Mammary epithelial cell (primary cell): ENCODE measurements at places on chromosomes 6 and 20. TPM values are rescaled to one million over a fixed set of nuclear protein-coding genes. Genes with fewer than 3 reads are reported as not detected.

The HLA-DRB1 gene
- total RNA-seq, result 0.24 TPM in 1 of 2 replicates, not detected in the other

The AIF1 gene
- not detected in 2 replicates for total RNA-seq

The EPHA7 gene
- not detected for total RNA-seq

The DUSP15 gene
- 0.32 TPM in 1 of 2 replicates, not detected in the other for total RNA-seq

The MEI4 gene
- total RNA-seq, result not detected

The SLC22A16 gene
- total RNA-seq, result under 0.01 TPM

The MMP24 gene
- 6.8 TPM for total RNA-seq

The CHD6 gene
- 28.2 TPM for total RNA-seq

GRCh38 chr20:18645196-18645745 lies 57.4 kb downstream of the DTD1 start:
- no peak for DNase-seq

- peak; percentile 17 for DNase-seq
Measured at GRCh38 chr6:16089232-16090062, 39.4 kb upstream of the MYLIP start.

GRCh38 chr6:47358440-47359225 lies 48.9 kb upstream of the TNFRSF21 start:
- DNase-seq, result no peak

GRCh38 chr6:148445116-148445515 lies 102.5 kb downstream of the SASH1 start:
- no peak for DNase-seq

DNA sequence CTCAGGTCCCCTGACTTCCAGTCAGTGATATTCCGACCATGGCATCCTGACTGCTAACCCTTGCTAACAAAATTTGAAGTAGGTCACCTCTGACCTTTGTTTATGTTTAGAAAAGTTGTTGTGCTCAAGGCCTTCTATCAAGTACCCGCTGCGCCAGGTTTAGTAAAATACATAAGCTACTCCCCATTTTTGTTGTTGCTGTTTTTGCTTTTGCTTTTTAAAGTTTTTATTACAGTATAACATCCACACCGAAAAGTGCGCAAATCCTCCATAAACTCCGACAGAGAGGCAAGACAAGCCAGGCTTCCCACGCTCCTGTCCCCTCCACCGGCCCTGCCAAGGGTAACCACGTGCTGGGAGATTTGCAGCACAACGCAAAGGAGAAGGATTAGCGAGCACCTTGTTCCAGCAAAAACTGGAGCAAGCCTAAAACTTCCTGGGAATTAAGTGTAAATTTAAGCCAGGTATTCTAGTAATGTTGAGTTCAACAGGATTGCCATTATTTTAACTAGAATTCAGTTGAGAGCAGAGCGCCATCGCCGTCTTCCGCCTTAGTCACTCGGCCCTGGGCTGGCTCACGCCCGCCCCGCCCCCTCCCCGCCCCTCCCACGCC lies 17.8 kb upstream of the HMGN4 start:
- no peak for DNase-seq

DNA sequence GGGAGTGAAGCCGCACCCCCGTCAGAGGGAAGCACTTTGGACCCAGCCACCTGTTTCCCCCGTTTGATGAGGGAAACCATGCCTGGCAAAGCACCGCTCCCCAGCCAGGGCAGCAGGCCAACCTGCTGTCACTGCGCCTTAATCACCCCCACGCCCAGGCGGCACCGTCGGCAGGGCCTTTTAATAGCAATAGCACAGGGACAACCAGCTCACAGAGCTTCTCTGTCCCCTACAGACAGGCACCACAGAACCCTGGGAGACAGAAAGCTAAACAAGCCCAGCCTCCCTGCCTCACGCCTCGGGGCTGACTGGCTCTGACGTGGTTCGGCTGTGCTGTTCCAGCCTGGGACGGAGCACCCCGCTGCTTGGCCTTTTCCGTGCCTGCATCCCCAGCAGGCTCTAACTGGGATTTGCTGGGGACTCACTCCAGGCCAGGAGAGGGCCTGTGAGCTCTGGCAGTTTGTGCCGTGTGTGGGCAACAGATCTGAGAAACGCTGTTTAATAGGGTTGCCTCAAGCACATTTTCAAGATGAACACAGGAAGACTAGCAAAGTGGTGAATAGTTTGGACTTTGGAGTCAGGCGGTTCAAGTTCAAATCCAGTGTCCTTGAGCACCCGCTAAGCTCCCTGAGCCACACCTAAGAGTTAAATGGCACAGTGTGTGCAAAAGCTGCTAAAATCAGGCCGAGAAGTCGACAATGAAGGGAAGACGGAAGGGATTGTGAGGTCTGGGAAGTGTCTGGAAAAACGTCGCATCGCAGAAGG lies 223.8 kb downstream of the NRN1 start:
- DNase-seq, result no peak

DNA sequence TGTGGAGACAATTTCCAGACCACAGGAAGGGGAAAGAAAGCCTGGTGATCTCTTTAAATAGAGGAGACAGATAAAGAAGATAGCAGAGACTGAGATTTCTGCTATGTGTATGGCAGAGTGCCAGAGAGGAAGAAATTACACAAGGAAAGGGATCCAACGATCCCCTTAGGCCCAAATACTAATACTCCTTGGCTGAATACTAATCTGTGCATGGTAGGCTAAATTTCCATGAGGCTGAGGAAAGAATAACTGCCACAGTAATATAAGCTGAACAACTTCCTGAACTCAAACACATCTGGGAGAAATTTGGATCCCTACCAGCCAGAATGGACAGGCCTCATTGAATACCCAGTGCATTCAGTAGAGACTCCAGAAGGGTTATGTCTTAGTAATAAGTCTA lies 83.3 kb upstream of the TNFAIP3 start:
- DNase-seq, result no peak

DNA sequence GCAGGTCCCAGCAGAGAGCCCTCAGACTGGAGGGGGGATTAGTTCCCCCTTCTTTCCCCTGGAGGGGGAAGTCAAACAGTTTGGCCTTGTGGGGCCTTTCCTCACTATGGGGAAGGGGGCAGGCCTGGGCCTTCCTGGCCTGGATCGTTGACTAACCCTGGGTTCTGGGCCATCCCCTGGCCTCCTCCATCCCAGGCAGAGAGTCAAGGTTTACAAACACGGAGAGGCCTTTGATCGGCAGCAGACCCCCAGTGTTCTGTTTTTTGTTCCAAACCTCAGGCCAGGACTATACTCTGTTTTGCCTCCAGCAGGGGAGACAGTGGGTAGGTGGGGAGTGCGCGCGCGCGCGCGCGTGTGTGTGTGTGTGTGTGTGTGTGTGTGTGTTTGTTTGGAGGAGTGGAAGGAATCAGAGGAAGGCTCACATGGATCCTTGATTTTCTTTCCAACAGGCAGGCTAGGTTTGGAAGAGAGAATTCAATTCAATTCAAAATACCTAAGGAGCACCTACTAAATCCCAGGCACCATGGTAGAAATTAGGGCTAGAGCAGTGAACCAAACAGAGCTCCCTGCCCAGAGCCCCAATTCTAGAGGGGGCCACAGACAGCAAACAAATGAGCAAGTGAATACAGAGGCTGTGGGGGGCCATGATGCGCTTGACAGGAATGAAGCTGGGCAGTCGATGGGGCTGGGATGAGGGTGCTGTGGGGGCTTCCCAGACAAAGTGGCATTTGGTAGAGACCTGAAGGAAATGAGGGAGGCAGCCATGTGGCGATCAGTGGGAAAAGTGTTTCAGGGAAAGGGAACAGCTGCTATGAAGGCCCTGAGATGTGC lies 14.8 kb downstream of the TP53RK start:
- DNase-seq, result no peak

DNA sequence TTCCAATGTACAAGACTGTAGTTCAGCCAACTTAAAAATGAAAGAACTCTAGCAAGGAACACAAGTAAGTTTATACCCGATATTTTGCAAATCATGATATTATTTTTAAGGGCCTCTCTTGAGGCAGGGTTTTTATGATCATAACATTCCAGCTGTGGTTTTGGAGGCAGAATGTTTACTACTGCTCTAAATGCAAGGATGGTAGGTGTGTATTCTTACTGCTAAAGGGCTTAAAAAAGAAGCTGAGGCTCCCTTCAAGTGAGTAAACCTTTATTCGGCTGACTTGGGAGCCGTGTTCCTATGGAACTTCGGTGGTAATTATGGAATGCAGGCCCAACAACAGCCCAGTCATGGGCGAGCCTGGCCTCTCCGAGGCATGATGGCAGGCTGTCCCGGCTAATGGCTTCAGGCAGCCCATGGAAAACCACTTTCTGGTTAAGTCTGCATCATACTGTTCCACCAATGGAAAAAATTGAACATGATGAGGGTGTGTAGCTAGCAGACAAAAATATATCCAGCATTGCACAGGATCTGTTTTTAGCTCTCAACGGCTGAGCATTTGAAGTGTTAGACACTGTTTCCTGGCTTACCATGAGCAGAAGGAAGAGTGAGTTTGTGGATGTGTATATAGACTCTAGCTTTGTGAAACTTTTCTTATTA lies 111.5 kb downstream of the TIAM2 start:
- no peak for DNase-seq

- DNase-seq, result no peak
Measured at GRCh38 chr6:46217671-46218131, 46.9 kb upstream of the ENPP5 start.

DNA sequence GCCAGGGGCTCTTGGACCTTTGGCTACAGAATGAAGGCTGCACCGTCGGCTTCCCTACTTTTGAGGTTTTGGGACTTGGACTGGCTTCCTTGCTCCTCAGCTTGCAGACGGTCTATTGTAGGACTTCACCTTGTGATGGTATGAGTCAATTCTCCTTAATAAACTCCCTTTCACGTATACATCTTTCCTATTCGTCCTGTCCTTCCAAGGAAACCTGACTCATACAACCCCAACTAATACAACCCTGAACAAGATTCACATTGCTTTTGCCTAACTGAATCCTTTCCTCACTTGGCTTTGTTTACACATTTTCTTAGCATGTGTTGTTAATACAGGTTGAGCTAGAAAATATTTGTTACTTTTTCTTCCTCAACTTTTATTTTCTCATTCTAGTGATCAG lies 21.9 kb downstream of the TBXT start:
- DNase-seq, result peak; percentile 8

GRCh38 chr6:36020154-36020553 lies 4.3 kb downstream of the SLC26A8 start:
- DNase-seq, result no peak

GRCh38 chr6:108822401-108822800 lies 25.8 kb upstream of the ARMC2 start:
- DNase-seq, result no peak

DNA sequence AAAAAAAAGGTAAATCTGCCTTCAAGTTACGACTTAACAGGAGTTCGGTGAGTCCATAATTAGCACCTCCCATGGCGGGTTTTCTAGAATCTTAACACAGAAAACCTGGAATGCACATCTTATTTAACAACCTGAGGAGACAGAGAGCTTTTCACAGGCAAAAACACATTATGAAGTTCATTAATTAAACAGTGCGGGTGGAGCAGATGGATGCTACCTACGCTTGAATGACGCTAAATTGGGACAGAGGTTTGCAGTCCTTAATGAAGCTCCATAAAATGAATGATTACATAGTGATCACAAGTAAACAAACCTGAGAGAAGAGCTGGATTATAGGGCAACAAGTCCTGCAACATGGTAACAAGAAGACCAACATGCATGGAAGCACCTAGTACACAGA lies 81.0 kb downstream of the INSM1 start:
- no peak for DNase-seq

DNA sequence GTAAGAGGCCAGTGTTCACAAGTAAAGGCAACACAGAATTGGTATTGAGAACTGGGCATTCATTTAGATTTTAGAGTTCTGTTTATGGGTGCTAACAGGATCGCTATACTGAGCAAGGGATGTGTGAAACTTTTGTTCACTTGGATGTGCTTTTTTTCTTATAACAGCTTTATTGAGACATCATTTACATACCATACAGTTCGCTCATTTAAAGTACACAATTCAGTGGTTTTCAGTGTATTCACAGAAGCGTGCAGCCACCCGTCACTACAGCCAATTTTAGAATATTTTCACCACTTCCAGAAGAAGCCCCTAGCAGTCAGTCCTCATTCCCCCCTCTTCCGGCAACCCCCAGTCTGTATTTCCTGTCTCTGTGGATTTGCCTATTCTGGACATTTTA lies 48.7 kb downstream of the GFRA4 start:
- no peak for DNase-seq

DNA sequence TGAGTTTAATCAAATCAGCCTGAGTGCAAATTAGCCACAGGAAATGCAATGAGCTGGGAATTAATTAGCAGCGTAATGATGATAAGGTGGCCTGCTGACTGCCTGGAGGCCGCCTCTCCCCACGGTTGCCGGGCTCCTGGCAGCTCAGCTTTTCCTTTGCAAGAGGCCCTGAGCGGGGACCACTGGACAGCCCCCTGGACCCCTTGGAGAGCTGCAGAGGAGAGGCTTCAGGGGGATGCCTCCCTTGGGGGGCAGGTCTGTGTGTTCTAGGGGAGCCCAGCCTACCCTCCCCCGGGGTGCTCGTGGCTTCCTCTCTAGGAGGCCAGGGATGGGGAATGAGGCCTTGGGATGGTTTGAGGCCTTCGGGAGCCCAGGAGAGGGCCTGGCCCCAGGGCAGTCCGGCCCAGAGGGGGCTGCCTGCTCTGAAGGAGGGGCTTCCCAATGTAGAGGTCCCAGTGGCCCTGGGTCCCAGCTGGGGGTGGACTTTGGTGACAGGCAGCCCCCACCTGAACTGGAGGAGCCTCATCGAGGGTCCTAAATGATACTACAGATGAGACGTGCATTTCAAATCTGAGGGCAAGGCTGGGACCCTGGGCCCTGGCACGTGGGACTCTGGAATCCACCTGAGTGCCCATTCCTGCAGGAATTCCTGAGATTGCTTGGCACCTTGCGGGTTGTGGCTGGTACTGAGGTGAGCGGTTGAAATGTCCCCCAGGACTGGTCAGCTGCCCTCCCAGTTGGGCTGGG lies 66.4 kb upstream of the BHLHE23 start:
- no peak for DNase-seq

DNA sequence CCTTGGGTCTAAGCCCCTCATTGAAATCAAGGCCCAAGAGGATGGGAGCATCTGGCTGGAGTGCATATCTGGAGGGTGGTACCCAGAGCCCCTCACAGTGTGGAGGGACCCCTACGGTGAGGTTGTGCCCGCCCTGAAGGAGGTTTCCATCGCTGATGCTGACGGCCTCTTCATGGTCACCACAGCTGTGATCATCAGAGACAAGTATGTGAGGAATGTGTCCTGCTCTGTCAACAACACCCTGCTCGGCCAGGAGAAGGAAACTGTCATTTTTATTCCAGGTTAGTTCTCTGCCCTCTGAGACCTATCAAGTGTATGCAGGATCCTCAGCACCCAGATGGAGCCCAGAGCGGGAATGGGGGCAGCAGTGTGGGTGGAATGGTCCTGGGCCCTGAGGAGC lies 5.1 kb downstream of the BTN2A2 start:
- no peak for DNase-seq

- no peak for DNase-seq
Measured at GRCh38 chr20:48944663-48945297, 23.3 kb downstream of the ARFGEF2 start.
